GM23338 (cell line): ENCODE measurements at places on chromosomes 12 and 14.

- DNase-seq, result no peak
Measured at GRCh38 chr12:26690601-26691000, 142.4 kb downstream of the ITPR2 start.

GRCh38 chr12:58117201-58117600 lies 175.8 kb downstream of the ATP23 start:
- no peak for DNase-seq

DNA sequence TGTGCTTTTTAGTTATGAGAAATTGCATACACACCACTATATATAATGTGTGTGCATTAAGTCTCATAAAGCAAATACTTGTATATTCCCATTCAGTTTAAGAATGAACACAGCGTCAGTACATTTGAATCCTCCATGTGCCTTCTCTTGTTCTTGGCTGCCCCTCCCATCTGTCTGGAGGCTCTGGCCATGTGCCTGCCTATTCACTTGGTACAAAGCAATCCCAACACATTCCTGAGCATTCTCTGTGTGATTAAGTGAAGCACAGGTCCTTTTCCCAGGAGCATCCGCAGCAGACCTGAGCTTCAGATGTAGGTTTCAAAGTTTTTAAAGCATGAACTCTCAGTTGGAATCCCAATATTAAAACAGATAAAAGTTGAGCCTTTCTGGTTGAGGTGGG lies 58.7 kb downstream of the POLR3B start:
- DNase-seq, result peak; percentile 28

GRCh38 chr12:82357340-82357739 lies 847 bp downstream of the CCDC59 start:
- DNase-seq, result no peak

DNA sequence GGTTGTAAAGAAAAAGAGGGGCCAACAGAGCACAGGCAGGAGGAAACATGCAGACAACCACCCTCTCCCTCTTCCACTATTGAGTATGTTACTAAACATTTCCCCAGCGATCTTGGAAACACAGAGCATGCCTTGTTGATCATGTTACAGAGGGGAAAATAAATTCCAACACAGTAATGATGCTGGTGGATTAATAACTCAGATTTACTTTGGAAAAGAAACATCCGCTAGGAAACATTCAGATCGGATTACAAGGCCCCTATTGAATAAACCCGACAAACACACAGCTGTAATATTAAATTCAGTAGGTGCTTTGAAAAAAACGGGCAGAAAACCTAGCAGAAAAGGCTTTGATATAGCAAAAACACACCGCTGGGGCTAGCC lies 5.4 kb downstream of the BMP4 start:
- no peak for DNase-seq

DNA sequence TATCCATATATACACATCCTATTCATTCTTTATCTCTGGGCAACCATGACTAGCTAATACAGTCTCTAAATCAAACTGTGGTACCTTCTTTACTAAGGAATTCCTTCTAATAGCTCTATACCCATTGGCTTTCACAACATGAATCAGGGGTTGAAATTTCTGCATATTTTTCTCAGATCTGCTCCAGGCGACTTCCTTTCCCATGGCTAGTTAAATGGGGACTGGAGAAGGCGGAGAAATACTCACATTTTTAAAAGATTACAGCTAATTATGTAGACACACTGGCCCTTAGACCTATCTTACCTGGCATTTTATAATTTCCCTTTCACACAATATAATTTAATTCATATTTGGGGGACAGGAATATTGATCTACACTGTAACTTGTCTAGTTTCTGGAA lies 1.1 kb upstream of the CDKN3 start:
- no peak for DNase-seq

DNA sequence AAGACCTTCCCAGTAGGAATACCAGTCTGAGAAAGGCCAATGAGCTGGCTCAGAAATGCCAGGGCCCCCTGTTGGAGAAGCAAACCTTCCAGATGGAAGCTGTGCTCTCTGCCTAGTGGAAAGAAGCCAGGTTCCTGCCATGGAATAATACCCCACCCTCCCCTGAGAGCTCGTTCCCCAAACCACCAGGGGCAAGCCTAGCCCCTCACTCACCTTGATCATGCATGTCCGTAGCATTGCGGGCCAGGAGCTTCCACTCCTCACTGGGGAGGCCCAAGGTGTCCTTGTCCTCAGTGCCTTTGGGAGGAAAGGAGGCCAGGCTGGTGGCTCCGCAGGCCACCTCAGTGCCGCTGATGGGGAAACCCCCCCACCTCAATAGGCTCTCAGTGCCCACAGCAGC lies 20.1 kb downstream of the AHSA1 start:
- DNase-seq, result no peak

GRCh38 chr14:89357655-89358297 lies 59.3 kb downstream of the FOXN3 start:
- DNase-seq, result no peak
